ENCODE measurements at places on chromosomes 11 and 22. TPM values are rescaled to one million over a fixed set of nuclear protein-coding genes. Genes with fewer than 3 reads are reported as not detected.

The DEPDC7 gene
- 3.2 TPM for total RNA-seq

The SCN2B gene
- total RNA-seq, result not detected

The XNDC1N gene
- total RNA-seq, result 17.0 TPM

The PNPLA5 gene
- not detected for total RNA-seq

The ACTN3 gene
- not detected for total RNA-seq

The TECTA gene
- total RNA-seq, result 0.20 TPM

The ETS1 gene
- total RNA-seq, result 23.6 TPM

The C22orf31 gene
- total RNA-seq, result not detected

The OR2D2 gene
- total RNA-seq, result 1.4 TPM

The MGAT3 gene
- total RNA-seq, result 2.9 TPM

The SLC5A1 gene
- 145 TPM for total RNA-seq

The OR51B2 gene
- not detected for total RNA-seq

The RIC3 gene
- 6.2 TPM for total RNA-seq

The PKP3 gene
- total RNA-seq, result 359 TPM

The CASP5 gene
- 63.1 TPM for total RNA-seq

The GAL gene
- total RNA-seq, result not detected

The CNIH2 gene
- total RNA-seq, result not detected

The NLRP14 gene
- total RNA-seq, result not detected

The LRRN4CL gene
- 24.7 TPM for total RNA-seq

The SRRD gene
- total RNA-seq, result 11.4 TPM

The TXNRD2 gene
- 21.2 TPM for total RNA-seq

The HORMAD2 gene
- total RNA-seq, result not detected

The RCOR2 gene
- 0.82 TPM for total RNA-seq

The MTFP1 gene
- total RNA-seq, result 26.2 TPM

The APOA5 gene
- not detected for total RNA-seq

The OR2AT4 gene
- not detected for total RNA-seq

The KRTAP5-11 gene
- not detected for total RNA-seq

The RIMBP3B gene
- not detected for total RNA-seq

The OR51E2 gene
- 0.37 TPM for total RNA-seq

The GLB1L2 gene
- 38.6 TPM for total RNA-seq

The TUG1 gene
- 77.7 TPM for total RNA-seq

The OR5A1 gene
- not detected for total RNA-seq

The MMP11 gene
- total RNA-seq, result 1.2 TPM

The P2RY2 gene
- 8.6 TPM for total RNA-seq

The FGF4 gene
- total RNA-seq, result not detected

The NPTXR gene
- 0.75 TPM for total RNA-seq

The PGM2L1 gene
- total RNA-seq, result 7.9 TPM

The MPPED2 gene
- 1.4 TPM for total RNA-seq

The LRRC55 gene
- total RNA-seq, result not detected

The APOA4 gene
- total RNA-seq, result not detected

The OR51B5 gene
- total RNA-seq, result not detected

The OR2AG1 gene
- not detected for total RNA-seq

The MS4A15 gene
- total RNA-seq, result not detected
